PC-3 (cell line): ENCODE measurements at places on chromosomes 4 and X. TPM values are rescaled to one million over a fixed set of nuclear protein-coding genes. Genes with fewer than 3 reads are reported as not detected.

- H3K4me1 ChIP-seq: no peaks in the 10 kb centered on the region
- DNase-seq: peak; percentile 62
- no peak overlapping the region for H3K27ac ChIP-seq
Observed at GRCh38 chr4:139229534-139230039, 50.4 kb downstream of the MGARP start.

DNA sequence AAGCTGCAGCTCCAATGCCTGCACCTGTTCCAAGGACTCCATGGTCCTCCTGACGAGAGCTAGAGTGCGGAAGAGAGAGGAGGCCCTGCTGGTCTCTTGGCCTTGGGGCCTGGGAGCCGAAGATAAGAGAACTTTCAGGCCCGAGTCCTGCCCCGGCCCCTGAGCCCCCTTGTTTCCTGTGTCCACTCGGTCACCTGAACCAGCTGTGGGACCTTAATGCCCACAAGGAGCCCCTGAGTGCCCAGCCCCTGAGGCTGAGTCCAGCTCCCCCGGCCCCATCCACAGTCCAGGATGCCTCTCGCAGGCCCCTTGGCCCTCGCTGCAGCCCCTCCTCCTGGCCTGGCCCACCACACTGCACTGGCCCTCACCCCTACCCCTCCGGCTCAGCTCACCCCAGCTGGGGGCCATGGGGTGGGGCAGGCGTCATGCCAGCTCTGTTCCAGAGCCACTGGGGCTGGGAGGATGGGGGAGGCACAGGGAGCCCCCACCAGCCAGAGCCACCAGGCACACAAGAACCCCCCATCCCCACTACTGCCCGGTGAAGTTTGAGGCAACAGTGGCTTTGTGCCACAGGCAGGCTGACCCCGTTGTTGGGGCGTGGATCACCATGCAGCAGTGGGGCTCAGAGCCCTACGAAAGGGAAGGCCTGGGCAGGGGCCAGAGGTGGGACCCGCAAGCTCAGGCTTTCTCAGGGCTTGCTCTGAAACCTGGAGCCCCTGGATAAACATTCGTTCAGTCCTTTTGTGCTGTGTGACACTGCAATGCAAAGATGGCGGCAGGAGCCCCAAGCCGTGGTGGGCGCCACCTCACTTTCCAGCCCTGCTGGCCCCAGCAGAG is 14.1 kb downstream of the NAT8L start:
- DNase-seq: no peak
- H3K4me3 ChIP-seq: no peak overlapping the region
- H3K4me1 ChIP-seq: no peaks in the 10 kb centered on the region
- no peaks in the 10 kb centered on the region for H3K27me3 ChIP-seq

- no peaks in the 10 kb centered on the region for H3K4me1 ChIP-seq
- H3K36me3 ChIP-seq: no peaks in the 10 kb centered on the region
- DNase-seq: no peak
- no peak overlapping the region for H3K4me3 ChIP-seq
Observed at GRCh38 chrX:97594646-97595224, 711.0 kb downstream of the RPA4 start.

GRCh38 chr4:98626350-98626749 is 32.1 kb downstream of the TSPAN5 start:
- H3K4me3 ChIP-seq: peak overlapping the region; percentile 54
- peaks cover 57% of the 10 kb centered on the region for H3K4me1 ChIP-seq
- H3K36me3 ChIP-seq: no peaks in the 10 kb centered on the region
- DNase-seq: peak; percentile 89
- H3K27me3 ChIP-seq: no peaks in the 10 kb centered on the region

DNA sequence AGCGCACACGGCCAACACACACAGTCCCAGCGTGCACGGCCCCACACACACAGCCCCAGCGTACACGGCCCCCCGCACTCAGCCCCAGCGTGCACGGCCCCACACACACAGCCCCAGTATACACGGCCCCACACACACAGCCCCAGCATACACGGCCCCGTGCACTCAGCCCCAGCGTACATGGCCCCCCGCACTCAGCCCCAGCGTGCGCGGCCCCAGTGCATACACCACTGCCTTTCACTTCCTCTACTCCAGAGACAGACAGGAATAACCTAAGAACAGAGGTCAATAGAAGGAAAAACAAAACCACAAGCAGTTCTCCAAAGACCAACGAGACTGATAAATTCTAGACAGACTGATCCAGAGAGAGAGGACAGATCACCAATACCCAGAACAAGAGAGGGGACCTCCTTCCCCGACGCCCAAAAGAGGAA is 17.1 kb downstream of the GAK start:
- H3K4me3 ChIP-seq: no peak overlapping the region
- no peaks in the 10 kb centered on the region for H3K27me3 ChIP-seq
- no peak overlapping the region for H3K27ac ChIP-seq
- no peak for DNase-seq

The MSMO1 gene
- total RNA-seq: 30.5 and 37.6 TPM in 2 replicates

The STATH gene
- not detected in 2 replicates for total RNA-seq

The MOSPD2 gene
- 6.7 and 11.6 TPM in 2 replicates for total RNA-seq
